Stimulated activated CD4-positive, alpha-beta T cell treated with anti-CD3 and anti-CD28 coated beads, Interleukin-2, amount 100 ng/mL, for 24 hours (primary cell): ENCODE measurements at places on chromosomes 2 and 18.

DNA sequence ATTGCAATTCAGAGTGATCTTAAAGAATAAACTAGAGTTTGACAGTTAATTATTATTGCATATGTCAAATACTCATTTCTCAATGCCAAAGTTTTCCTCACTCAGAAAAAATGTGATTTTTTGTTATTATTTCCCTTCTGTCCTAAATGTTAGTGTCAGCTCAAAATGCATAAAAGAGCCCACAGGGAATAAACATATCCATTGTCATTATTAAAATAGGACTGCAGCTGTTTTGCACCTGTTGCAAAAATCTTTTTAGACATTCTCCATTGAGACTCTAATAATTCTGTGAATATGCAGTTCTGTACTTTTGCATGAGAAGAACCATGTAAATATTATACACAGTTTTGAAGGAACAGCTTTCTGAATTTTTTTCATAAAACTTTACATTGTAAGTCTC is 540.0 kb upstream of the SLC39A10 start:
- no peak for DNase-seq

- DNase-seq: no peak
Observed at GRCh38 chr2:172926785-172927640, 148.6 kb upstream of the MAP3K20 start.

- no peak for DNase-seq
Observed at GRCh38 chr2:209512971-209513370, 89.1 kb downstream of the MAP2 start.

DNA sequence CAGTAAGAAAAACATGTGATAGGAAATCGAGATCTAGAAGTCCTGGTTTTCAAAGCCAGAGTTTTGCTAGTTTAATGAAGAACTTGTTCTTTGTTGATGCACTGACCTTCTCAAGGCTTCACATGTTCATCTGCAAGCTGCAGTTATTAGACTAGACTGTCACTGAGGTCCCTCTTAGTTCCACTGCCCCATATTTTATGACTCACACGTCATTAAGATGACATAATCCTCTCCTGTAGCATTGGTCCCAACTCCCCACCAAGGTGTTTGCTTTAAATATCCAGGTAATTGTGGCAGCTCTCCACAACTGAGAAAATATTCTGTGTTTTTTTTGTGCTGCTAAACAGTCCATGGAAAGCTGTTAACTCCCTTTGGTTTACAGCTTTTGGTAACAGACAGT is 149.7 kb downstream of the MREG start:
- DNase-seq: no peak

DNA sequence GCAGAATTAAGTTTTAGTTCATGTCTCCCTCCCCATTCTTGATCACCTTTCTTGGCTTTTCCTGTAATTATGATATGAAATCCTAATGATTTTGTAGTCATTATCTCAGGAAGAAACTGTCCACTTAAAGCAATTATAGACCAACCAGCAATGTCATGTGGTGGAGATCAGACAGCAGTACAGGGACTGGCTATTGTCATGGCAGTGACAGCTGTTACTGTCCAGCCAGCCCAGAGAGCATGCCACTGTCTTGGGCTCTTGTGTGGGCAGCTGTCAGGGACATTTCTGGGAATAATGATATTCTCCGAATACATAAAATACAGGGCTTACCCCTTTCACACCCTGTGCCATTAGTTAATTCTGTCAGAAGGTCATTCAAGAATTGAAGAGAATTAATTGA is 355.3 kb upstream of the RAB12 start:
- DNase-seq: no peak

DNA sequence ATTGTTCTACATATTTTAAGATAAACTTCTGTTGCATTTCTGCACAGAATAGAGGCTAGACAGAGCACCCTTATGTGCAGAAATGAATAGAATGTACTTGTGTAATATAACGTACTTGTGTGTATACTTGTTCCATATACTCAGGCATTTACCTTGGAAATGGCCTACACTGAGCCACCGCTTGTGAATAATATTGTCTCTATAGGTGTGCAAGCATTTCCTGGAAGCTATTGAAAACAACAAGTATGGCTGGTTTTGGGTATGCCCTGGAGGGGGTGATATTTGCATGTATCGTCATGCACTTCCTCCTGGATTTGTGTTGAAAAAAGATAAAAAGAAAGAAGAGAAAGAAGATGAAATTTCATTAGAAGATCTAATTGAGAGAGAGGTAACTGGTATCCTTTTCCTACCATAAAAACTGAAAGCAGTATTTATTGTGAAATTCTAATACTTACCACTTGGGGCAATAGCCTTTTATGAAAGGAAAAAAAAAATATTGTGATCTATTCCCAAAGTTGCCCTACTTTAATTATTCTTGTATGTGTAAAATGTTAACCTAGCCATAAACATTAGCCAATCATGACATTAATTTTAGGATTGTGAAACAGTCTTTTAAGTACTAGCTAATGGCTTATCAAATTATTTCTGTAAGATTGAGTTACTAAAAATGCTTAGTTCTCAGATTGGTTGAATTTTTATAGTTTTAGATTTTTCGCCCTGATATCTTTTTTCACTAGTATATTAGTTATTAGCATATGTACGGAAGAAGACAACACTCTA is 18.0 kb downstream of the ZC3H15 start:
- no peak for DNase-seq

DNA sequence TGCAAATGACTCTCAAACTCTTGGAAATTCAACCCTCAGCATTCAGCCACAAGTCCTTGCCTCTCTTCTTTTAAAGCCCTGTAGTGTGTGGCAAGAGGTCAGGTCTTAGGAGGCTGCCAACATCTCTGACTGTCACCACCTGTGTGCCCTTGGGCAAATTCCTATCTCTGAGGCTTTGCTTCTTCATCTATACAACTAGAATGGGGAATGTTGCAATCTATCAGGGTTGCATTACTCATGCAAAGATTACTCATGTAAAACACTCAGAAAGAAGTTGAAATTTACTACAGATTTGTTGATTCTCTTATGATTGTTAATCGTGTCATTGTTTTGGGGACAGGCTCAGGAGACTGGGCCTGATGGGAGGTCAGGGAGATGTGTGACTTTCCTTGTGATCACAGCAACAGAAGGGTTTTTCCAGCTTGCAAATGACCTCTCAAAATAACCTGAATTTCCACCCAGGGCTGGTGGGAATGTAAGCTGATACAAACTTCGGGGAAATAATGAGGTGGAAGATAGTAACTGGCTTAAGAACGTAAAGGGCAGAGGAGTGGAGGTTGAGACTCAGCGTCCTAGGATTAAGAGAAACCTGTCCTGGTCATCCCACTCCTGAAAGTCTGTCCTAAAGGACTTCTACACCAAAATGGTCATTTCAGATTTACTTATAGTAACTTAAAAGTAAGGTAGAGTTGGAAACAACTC is 32.1 kb upstream of the SIGLEC15 start:
- no peak for DNase-seq

DNA sequence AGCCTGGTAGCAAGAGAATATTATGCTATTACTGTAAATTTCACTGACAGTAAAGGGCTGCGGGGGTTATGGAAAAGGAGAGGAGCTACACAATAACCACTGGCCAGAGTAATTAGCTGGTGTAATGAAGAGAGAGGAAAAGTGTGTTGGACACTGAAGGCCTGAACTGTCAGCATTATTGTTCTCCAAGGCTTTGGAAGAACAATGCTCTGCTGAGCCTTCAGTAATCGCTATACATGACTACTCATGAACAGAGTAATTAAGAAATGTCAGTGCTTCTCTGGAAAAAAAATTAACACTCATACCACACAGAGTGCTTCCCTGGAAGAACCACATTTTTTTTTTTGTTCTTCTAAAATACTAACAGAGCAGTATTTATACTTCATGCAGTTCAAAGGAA is 931.3 kb downstream of the CPS1 start:
- no peak for DNase-seq

DNA sequence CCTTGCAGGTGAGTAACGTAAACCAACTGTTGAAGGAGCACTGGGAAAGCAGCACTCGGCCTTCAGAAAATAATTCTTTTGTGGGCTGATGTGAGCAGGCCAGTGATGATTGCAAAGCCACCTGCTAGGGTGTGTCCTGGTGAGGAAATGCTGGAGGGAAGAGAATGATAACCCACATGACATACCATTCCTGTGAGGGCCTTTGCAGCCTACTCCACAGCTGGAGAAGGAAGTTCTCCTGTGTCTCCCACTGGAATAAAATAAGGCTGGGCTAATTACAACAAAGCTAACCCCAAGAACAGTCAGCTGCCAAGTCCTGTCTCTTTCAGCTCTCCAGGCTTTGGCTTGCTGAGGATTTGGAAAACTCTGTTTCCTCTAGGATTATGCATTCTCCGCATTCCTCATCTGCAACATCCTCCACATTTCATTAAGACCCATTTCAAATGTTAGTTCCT is 16.7 kb upstream of the DSG1 start:
- DNase-seq: no peak
